ENCODE measurements at places on chromosomes 11 and 22.

- DNase-seq, result no peak
These were observed 509.8 kb downstream of the BUD13 start for GRCh38 chr11:116263019-116263418.

DNA sequence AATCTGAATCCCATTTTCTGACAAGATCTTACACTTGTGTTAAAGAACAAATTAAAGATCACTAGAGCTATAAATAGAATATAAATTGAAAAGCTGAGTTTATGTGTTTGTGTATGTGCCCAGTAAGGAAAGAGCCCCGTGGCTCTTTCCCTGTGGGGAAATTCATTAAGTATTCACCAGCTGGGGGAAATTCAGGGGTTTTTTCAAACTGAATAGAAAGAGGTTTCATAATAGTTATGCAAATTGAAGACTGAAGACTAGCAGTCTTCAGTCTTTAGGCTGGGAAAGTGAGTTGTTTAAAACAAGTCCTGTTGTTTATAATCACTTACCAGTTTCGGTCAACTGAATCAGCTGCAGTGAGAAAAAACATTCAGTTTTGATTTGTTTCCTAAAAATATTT, 11.3 kb upstream of the MS4A7 start:
- DNase-seq, result no peak

DNA sequence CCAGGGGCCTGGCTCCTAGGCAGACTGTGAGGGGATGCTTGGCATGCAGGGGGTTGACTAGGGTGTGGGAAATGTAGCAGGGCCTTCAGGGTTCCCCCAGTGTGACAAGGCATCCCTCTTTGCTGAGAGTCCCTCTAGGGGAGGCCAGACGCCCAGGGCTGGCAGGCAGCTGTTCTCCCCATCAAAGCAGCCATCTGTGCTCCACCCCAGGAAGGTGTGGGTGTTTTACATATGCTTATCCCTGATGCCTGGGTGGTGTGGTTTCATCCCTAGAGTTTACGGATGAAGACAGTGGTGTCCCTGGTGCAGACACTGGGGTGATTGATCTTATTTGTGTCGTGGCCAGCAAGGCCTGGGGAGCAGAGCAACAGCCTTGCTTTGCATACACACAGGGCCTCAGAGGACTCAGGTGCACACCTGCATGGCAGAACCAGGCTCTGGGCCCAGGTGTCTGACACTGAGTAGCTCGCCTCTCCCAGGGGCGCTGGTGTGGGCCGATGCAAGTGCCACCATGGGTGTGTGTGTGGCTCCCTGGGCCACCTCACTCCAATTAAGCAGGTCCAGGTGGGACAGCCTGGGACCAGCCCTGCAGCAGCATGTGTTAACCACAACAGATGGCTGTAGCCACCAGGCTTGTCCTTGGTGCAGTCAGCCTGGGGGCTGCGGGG, 74.2 kb downstream of the MED15 start:
- DNase-seq, result no peak

GRCh38 chr11:10477690-10478046, 22.6 kb downstream of the AMPD3 start:
- no peak for DNase-seq

DNA sequence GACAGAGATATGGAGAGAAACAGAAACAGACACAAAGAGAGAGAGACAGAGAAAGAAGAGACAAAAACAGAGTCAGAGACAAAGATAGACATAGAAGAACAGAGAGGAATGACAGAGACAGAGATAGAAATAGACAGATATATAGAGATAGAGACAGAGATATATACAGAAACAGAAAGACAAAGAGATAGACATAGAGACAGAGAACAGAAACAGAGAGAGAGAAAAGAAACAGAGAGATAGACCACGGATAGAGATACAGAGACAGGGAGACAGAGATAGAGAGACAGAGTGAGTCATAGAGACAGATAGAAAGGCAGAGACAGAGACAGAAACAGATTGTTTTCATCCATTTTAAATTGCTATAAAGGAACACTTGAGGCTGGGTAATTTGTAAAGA, 12.3 kb upstream of the MPEG1 start:
- no peak for DNase-seq

All from activated naive CD4-positive, alpha-beta T cell treated with Interleukin-2 at 50 U/mL for 16 hours (primary cell).